ENCODE measurements at places on chromosomes 1 and 21.
A peak's percentile ranks its signal among the peaks of the same experiment; 100 is the strongest.

DNA sequence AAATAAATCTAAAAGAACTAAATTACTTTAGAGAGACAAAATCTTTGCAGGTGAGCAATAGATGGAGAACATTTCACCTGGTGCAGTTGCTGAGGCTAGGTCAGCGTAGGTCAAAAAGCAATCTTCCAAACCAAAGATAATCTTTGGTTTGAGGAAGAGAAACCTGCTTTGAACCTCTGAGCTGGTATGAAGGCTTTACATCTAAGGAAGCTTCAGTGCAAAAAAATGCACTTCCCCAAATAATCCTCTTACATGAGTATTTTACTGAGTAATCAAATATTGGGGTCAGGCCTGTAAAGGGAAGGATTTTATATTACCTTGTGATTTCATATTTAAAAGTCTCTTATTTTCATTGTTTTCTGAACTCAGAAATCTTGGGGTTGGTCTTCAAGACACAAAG lies 223.6 kb downstream of the SRGAP2C start:
- H3K36me3 ChIP-seq, result no peaks in the 10 kb centered on the region
- no peaks in the 10 kb centered on the region for H3K4me1 ChIP-seq
- no peak for DNase-seq
- no peak overlapping the region for H3K27ac ChIP-seq

GRCh38 chr1:206508956-206509355 lies 1.6 kb downstream of the RASSF5 start:
- H3K36me3 ChIP-seq, result no peaks in the 10 kb centered on the region
- no peak for DNase-seq
- H3K4me1 ChIP-seq, result peaks cover 11% of the 10 kb centered on the region
- no peak overlapping the region for H3K4me3 ChIP-seq
- no peak overlapping the region for H3K27ac ChIP-seq

- no peak overlapping the region for H3K4me3 ChIP-seq
- no peak overlapping the region for H3K27ac ChIP-seq
- no peak for DNase-seq
Observed at GRCh38 chr1:8053878-8054567, 27.9 kb upstream of the ERRFI1 start.

GRCh38 chr1:211978596-211978995 lies 56.8 kb downstream of the INTS7 start:
- no peak for DNase-seq
- H3K27ac ChIP-seq, result no peak overlapping the region
- H3K36me3 ChIP-seq, result peaks cover 62% of the 10 kb centered on the region

GRCh38 chr1:72579629-72580028 lies 297.3 kb upstream of the NEGR1 start:
- no peaks in the 10 kb centered on the region for H3K4me1 ChIP-seq
- H3K4me3 ChIP-seq, result no peak overlapping the region
- no peak for DNase-seq
- H3K36me3 ChIP-seq, result no peaks in the 10 kb centered on the region

- H3K4me3 ChIP-seq, result no peak overlapping the region
- no peaks in the 10 kb centered on the region for H3K27me3 ChIP-seq
- H3K4me1 ChIP-seq, result no peaks in the 10 kb centered on the region
- no peaks in the 10 kb centered on the region for H3K36me3 ChIP-seq
- no peak for DNase-seq
Observed at GRCh38 chr1:173162601-173163000, 44.5 kb downstream of the TNFSF4 start.

DNA sequence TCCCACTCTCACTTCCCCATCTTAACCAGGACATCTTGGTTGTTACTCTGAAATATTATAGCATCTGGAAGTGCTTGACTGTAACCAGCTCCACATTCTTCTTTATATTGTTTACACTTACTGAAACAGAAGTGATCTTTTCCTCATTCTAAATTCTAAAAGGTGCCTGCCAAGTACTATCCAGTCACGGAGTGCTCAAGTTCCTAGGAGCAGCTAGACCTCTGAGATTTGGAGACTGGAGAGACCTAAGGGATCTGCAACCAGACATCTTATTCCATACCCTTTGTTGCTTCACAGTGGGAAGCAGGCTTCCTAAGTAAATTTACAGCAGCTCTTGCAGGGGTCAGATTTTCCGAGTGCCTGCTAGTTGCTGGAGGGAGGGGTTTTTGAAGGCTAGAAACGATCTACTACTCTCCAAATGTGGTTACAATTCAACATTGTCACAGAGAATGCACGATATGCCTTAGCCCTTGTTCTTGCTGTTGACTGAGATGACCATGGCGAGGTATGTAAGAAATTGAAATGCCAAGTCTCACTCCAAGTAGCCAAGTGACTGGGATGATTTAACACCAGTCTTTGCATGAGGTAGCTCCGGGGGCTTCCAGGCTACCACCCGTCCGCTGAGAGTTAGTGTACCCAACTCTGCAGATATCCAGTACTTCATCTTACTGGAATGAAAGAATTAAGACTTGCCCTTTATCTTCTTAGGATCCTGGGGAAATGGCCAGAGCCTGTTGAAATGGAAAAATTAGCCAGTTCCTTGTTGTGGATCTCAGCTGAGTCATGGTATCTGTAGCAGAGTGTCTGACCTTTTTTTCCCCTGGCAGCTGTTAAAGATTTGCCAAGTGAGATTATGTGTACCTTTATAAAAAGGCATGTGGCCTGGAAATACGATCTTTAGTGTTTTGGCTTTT lies 150.8 kb downstream of the MAST2 start:
- no peak overlapping the region for H3K27ac ChIP-seq
- H3K27me3 ChIP-seq, result no peaks in the 10 kb centered on the region
- H3K36me3 ChIP-seq, result no peaks in the 10 kb centered on the region
- H3K4me3 ChIP-seq, result no peak overlapping the region
- no peak for DNase-seq

GRCh38 chr1:51574796-51575195 lies 42.1 kb upstream of the OSBPL9 start:
- H3K4me1 ChIP-seq, result peaks cover 2% of the 10 kb centered on the region
- no peak for DNase-seq
- no peak overlapping the region for H3K27ac ChIP-seq
- no peak overlapping the region for H3K4me3 ChIP-seq
- no peaks in the 10 kb centered on the region for H3K36me3 ChIP-seq

DNA sequence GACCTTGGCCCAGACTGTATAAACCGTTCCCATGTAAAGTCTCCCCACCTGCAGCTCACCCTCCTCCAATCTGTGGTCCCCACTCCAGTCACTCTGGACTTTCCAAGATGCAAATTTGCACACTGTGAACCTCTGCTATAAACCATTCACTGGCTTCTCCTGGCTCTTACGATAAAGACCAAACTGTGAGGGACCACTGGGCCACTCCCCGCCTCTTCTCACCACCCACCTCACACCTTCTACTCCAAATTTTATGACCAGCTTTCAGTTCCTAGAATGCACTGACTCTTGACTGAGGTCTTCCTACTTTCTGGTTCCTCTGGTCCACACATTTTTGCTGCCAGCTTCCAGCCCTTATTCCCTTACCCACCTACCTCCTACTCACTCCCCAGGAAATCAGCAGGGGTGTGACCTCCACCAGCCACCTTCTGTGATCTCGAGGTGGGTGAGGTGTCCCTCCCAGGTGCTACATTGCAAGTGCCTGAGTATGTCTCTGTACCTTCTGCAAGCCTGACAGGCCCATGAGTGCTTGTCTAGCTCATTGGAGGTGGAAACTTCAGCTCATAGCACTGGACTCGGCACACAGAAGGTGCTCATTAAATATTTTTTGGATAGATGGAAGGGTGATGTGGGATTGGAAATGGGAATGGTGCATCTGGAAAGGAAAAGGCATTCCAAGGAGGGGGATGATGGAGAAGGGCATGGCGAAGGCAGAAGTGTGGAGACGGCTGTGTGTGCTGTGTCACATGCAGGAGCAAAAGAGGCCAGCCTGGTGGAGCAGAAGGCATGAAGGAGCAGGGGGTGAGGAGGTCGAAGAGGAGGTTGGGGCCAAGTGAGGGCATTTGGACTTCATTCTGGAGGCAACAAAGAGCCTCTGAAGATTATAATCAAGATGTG lies 15.6 kb upstream of the CSF1 start:
- H3K36me3 ChIP-seq, result no peaks in the 10 kb centered on the region
- no peak overlapping the region for H3K27ac ChIP-seq
- no peaks in the 10 kb centered on the region for H3K27me3 ChIP-seq

DNA sequence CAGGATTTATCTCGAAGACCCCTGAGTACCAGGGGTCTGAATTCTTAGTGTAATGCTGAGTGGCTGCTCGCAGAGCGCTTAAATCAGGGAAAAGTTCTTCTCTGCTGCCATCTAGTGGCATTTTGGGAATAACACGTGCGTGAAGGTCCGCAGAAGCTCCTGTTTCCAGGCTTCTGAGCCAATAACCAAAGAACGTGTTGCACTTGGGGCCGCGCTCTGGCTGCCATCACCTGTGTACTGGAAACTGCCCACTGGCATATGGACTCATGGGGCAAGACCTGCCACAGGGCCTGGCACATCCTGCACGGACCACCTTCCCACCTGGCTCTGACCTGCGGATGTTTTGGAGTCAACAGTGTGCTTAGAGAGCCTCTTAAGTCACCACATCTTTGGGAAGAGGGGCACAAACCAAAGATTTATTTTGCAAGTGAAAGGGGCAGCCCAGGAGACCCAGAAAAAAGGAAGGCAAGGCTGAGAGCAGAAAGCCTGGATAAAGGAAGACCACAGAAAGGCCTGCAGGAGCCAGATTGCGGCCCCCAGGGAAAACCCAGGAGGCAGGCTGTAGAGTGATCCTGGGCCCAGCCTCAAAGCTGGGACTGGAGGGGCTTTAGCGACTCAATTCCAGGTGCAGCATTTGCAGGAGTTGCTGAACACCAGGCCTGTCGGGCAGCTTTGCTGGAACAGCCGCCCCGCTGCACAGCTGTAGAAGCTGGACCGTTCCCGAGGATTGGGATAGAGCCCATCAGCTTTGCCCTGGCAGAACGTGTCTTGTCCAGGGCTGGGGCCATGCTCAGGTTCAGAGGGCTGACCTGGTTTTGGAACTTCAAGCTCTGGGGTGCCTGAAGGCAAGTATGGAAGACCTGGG lies 13.0 kb downstream of the CHIT1 start:
- H3K36me3 ChIP-seq, result no peaks in the 10 kb centered on the region
- no peaks in the 10 kb centered on the region for H3K27me3 ChIP-seq
- peaks cover 11% of the 10 kb centered on the region for H3K4me1 ChIP-seq
- DNase-seq, result peak; percentile 71

GRCh38 chr1:94773296-94773809 lies 46.8 kb upstream of the SLC44A3 start:
- H3K36me3 ChIP-seq, result no peaks in the 10 kb centered on the region
- no peak for DNase-seq
- H3K4me1 ChIP-seq, result no peaks in the 10 kb centered on the region
- no peak overlapping the region for H3K4me3 ChIP-seq
- H3K27ac ChIP-seq, result no peak overlapping the region

DNA sequence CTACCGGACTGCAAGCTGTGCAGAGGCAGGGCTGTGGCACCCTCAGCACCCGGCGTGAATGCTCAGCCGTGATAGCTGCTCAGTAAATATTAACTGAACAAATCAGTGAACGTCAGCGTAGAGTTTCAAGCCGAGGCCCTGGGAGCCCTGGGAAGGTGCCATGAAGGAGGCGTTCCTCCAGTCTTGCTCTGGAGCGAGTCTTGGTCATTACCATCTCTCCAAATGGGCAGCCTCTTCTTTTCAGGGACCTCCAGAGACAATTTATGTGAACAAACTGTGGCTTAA lies 449.2 kb downstream of the CAMTA1 start:
- no peak overlapping the region for H3K4me3 ChIP-seq
- no peaks in the 10 kb centered on the region for H3K4me1 ChIP-seq
- H3K27ac ChIP-seq, result no peak overlapping the region
- no peak for DNase-seq
- no peaks in the 10 kb centered on the region for H3K36me3 ChIP-seq
- peaks cover 2% of the 10 kb centered on the region for H3K27me3 ChIP-seq

- no peak overlapping the region for H3K27ac ChIP-seq
- peaks cover 21% of the 10 kb centered on the region for H3K4me1 ChIP-seq
- H3K4me3 ChIP-seq, result no peak overlapping the region
Observed at GRCh38 chr21:43934116-43934515, 69.1 kb downstream of the AGPAT3 start.

DNA sequence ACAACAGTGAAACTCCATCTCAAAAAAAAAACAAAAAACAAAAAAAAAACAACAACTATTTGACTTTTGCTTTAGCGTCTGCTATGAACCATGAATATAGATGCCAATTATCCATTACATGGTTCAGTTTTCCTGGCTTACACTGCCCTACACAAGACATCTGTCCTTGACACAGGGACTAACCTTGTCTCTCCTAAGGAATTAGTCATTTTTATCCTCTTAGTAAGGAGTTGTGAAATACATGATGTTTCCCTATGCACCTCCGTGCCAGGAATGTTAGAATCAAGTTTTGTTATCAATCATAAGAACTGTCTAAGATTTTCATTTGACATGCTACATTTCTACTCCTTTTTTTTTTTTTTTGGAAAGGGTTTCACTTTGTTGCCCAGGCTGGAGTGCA lies 241.8 kb downstream of the KIF26B start:
- H3K4me3 ChIP-seq, result no peak overlapping the region
- H3K27ac ChIP-seq, result no peak overlapping the region
- no peaks in the 10 kb centered on the region for H3K27me3 ChIP-seq
- H3K4me1 ChIP-seq, result peaks cover 5% of the 10 kb centered on the region

- peaks cover 13% of the 10 kb centered on the region for H3K27me3 ChIP-seq
- H3K27ac ChIP-seq, result no peak overlapping the region
- no peaks in the 10 kb centered on the region for H3K4me1 ChIP-seq
- H3K4me3 ChIP-seq, result no peak overlapping the region
- no peaks in the 10 kb centered on the region for H3K36me3 ChIP-seq
Observed at GRCh38 chr21:41066086-41066938, 101.6 kb upstream of the BACE2 start.

DNA sequence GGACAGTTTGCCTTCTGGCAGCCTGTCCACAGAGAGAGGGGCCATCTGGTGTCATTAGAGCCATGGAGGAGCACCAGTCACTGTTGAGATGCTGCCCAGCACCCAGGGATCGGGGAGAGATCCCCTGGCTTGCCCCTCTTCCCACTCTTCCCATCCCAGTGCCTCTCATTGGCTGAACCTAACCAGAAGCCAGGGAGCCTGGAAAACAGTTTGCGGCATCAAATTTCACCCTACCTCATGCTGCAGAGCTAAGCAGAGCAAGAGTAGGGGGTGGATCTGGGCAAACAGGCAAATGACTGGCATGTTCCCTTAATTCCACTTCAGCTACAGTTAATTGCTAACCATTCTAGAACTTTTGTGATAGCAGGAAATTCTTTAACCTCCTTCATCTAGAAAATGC lies 19.1 kb downstream of the TRAF5 start:
- H3K4me3 ChIP-seq, result no peak overlapping the region
- H3K27me3 ChIP-seq, result no peaks in the 10 kb centered on the region
- peaks cover 5% of the 10 kb centered on the region for H3K36me3 ChIP-seq
- no peaks in the 10 kb centered on the region for H3K4me1 ChIP-seq
- no peak overlapping the region for H3K27ac ChIP-seq
- DNase-seq, result no peak

- no peaks in the 10 kb centered on the region for H3K27me3 ChIP-seq
- no peaks in the 10 kb centered on the region for H3K36me3 ChIP-seq
- H3K4me1 ChIP-seq, result peaks cover 3% of the 10 kb centered on the region
- no peak for DNase-seq
- H3K4me3 ChIP-seq, result no peak overlapping the region
Observed at GRCh38 chr1:213061263-213061662, 10.2 kb downstream of the RPS6KC1 start.

GRCh38 chr21:26843933-26844257 lies 1.3 kb downstream of the ADAMTS1 start:
- peaks cover 32% of the 10 kb centered on the region for H3K27me3 ChIP-seq
- H3K4me1 ChIP-seq, result peaks cover 40% of the 10 kb centered on the region
- H3K27ac ChIP-seq, result peak overlapping the region; percentile 14
- DNase-seq, result no peak
- H3K4me3 ChIP-seq, result peak overlapping the region; percentile 52
